NCI-H345 (cell line): ENCODE measurements at places on chromosomes 4 and X.
A peak's percentile ranks its signal among the peaks of the same experiment; 100 is the strongest.

- DNase-seq = no peak
Measured at GRCh38 chr4:41268721-41269517, 12.2 kb downstream of the UCHL1 start.

DNA sequence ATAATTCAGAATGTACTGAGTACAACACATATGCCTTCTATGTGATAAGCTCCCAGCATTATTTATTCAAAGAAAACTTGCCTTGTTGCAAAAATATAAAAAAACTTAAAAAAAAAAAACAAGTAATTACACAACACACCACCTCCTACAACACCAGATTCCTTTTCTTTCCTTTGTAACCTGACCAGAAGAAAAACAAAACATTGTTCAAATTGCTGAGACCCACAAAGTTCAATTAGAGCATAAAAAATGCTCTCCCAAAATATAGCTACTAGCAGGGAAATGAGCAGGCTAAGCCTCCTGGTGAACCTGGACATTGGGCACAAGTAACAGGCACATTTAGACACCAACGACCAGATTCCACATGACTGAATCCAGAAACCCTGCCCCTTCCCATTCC, 38.3 kb downstream of the MECP2 start:
- DNase-seq = no peak

GRCh38 chr4:79922011-79922410, 151.0 kb downstream of the ANTXR2 start:
- DNase-seq = peak; percentile 4

DNA sequence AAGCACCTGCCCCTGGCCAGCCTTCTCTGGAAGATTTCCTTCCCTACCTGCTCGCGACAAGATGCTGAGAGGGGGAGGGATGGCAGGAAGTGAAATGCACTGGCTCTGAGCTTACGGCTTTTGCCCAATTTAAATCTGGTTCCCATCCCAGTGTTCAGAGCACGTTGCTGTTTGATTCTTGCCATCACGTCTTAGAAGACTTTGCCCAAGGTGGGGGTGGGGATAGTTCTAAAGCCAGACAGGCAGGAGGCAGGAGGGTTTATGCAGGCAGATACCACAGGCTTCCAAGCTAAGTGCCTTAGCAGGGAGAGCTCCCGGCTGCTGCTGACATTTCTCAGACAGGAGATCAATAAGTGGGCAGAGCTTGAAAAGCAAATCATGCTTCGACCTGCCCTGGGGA, 393.9 kb downstream of the MID1IP1 start:
- DNase-seq = no peak

- no peak for DNase-seq
Measured at GRCh38 chrX:140180585-140180984, 215.3 kb upstream of the CXorf66 start.

DNA sequence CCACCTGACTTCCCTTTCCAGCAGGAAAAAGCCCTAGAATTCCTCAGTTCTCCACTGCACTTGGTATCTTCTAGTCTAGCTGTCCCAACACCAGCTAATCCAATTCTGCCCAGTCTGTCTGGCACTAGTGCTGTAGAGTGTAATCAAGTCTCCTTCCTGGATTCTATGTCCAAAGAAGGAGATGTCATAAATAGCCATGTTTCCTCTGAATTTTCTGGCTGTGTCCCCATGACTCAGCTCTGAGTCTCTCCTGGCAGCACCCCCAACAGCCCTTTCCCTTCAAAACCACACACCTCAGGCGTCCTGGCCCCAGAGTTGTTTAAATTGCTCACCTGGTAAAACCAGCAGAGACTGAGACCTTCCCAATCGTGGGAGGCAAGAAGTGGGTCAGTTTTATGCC, 197.2 kb downstream of the GRXCR1 start:
- DNase-seq = no peak

DNA sequence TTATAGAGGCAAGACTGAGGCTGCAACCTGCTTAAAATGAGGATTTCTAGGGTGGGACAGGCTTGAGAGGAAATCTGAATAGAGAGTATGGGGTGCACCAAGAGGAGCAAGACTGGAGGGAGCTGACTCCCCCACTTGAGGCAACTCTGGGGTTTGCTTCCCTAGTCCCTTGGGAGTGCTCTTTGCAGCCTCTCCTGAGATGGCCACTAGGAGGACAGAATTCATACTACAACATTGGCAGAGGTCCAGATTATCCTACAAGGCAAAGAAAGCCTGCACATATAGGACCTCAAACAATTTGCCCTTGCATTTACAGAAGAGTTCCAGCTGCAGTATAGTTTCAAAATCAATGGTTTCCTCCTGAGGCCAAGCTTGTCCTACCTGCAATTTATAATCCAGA, 830.9 kb downstream of the TECRL start:
- DNase-seq = no peak

DNA sequence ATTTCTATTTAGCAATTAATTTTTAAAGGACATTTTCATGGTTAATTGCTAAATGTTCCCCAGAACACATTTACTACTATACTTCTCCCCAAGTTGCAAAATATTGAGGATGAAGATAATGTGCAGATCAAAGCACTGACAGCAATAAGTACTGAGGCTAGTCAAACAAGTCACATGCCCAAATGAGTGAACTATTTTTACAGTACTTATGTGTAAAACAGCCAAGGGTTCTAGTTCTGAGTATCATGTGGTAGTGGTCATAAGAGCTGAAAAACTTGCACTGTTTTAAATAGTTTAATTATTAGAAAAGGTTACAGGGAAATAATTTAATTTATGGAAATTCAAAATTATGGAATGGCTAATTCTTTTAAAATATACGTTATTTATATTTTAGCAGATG, 3.8 kb downstream of the GALNTL6 start:
- DNase-seq = no peak

DNA sequence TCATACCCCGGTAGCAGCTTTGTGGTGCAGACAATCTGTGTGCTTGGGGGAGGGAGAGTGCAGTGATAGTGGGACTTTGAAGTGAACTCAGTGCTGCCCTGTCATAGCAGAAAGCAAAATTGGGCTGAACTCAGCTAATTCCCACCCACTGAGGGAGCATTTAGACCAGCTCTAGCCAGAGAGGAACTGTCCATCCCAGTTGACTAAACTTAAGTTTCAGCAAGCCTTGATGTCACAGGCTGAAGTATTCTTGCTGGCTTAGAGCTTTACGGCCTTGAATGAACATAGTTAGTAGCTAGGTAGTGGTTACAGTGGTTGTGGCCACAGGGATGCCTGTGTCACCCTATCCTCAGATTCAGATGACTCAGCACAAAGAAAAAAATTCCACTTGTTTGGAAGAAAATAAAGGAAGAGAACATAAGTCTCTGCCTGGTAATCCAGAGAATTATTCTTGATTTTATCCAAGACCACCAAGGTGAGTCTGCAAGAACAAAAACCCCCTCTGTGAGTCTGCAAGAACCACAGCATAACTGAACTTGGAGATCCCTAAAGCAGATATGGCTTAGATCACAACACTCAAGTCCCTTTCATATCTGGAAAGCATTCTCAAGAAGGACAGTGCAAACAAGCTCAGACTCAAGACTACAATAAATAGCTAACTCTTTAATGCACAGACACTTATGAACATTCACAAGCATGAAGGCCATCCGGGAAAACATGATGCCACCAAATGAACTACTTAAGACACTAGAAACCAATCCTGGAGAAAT, 39.4 kb downstream of the ADH7 start:
- DNase-seq = no peak

DNA sequence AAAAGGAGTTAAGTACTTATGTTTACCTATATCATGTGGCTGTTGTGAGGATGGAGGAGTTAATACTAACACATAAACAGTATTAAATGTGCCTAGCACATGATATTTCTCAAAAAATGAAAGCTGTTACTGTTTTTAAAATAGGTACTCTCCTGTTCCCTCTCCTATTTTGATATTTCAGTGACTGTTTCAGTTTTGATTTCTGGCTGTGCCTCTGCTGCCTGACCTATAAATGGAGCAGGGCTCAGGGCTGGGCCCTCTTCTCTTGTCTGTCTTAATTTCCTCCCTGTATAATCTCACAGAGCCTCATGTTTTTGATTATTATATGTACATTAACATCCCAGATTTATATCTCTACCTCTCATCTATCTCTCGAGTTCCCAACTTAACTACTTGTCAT, 93.3 kb downstream of the UGT8 start:
- no peak for DNase-seq

- DNase-seq = no peak
Measured at GRCh38 chrX:56025872-56026571, 206.1 kb upstream of the KLF8 start.
